ENCODE measurements at places on chromosomes 11 and 22. TPM values are rescaled to one million over a fixed set of nuclear protein-coding genes. Genes with fewer than 3 reads are reported as not detected.

TYR gene
- total RNA-seq, result not detected

API5 gene
- total RNA-seq, result 64.1 TPM

C11orf24 gene
- 48.9 TPM for total RNA-seq

GRCh38 chr11:17600316-17601255 lies 53.5 kb downstream of the OTOG start:
- no peak overlapping the region for H3K27ac ChIP-seq
- H3K4me1 ChIP-seq, result no peaks in the 10 kb centered on the region

- no peak overlapping the region for H3K4me3 ChIP-seq
- DNase-seq, result no peak
- H3K27me3 ChIP-seq, result no peaks in the 10 kb centered on the region
Measured at GRCh38 chr11:45096636-45097035, 49.8 kb upstream of the PRDM11 start.

DNA sequence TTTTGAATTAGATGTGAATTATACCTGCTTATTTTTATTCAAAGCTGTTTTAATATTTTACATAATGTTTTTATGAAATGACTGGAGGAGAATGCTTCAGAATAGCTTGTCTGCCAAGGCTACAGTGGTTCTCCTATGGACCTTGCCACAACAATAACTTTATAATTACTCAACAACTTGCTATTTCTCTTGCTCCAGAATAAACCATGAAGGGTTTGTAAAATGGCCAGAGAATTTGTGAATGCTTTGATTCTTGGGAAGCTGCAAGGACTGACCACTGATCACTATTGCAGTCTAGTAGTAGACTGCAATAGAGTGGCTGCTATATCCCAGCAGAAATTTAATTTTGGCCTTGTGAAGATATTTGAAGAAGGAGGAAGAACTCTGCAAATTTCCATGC lies 199.7 kb downstream of the FAT3 start:
- H3K27me3 ChIP-seq, result no peaks in the 10 kb centered on the region
- no peak for DNase-seq
- no peaks in the 10 kb centered on the region for H3K36me3 ChIP-seq
- no peak overlapping the region for H3K27ac ChIP-seq
- H3K4me1 ChIP-seq, result no peaks in the 10 kb centered on the region
- no peak overlapping the region for H3K4me3 ChIP-seq

DNA sequence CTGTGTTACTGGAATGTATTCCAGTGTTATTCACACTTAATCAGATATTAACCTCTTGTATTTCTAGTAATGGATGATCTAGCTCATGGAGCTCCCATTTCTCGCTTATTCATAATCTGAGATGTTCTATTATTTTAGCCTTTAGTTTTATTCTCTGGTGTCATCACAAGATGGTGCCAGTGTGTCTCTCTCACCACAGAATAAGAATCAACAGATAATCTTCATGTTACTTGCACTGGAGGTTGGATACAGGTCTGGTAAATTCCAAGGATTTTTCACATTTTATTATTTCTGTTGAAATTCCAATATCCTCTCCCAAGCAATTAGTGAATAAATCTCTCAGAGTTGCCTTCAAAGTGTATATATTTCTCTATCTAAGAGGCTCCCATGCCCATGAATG lies 74.6 kb downstream of the CASP12 start:
- no peak for DNase-seq
- H3K36me3 ChIP-seq, result no peaks in the 10 kb centered on the region
- H3K4me3 ChIP-seq, result no peak overlapping the region
- H3K4me1 ChIP-seq, result no peaks in the 10 kb centered on the region
- H3K27me3 ChIP-seq, result no peaks in the 10 kb centered on the region

GRCh38 chr11:61514050-61514917 lies 5.7 kb downstream of the LRRC10B start:
- no peaks in the 10 kb centered on the region for H3K4me1 ChIP-seq
- no peaks in the 10 kb centered on the region for H3K27me3 ChIP-seq
- no peak overlapping the region for H3K27ac ChIP-seq
- no peak for DNase-seq

DNA sequence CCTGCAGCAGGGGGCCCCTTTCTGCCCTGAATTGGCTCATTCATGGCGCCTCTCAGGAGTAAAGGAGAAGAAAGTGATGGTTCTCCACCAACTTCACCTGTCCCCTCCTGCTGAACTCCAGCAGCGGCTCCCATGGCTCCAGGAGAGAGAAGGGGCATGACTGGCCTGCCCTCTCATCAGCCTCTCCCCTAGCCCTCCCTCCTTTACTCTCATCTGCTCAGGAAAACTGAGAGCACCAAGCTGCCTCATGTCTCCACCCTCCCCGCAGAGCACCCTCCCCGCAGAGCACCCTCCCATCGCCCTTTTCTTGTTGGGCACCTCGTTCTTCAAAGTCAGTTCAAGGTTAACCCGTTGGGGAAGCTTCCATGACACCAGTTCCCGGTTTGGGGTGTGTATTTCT lies 82.1 kb upstream of the ATXN10 start:
- no peak overlapping the region for H3K27ac ChIP-seq
- H3K4me3 ChIP-seq, result no peak overlapping the region
- H3K27me3 ChIP-seq, result no peaks in the 10 kb centered on the region
- H3K4me1 ChIP-seq, result no peaks in the 10 kb centered on the region
- no peaks in the 10 kb centered on the region for H3K36me3 ChIP-seq
- no peak for DNase-seq

- no peak overlapping the region for H3K27ac ChIP-seq
- no peaks in the 10 kb centered on the region for H3K36me3 ChIP-seq
- peak; percentile 7 for DNase-seq
- H3K4me1 ChIP-seq, result no peaks in the 10 kb centered on the region
- no peak overlapping the region for H3K4me3 ChIP-seq
Measured at GRCh38 chr11:120568572-120569307, 57.2 kb downstream of the GRIK4 start.

- no peaks in the 10 kb centered on the region for H3K4me1 ChIP-seq
- H3K27ac ChIP-seq, result no peak overlapping the region
- DNase-seq, result no peak
- no peaks in the 10 kb centered on the region for H3K36me3 ChIP-seq
- H3K4me3 ChIP-seq, result no peak overlapping the region
- peaks cover 2% of the 10 kb centered on the region for H3K27me3 ChIP-seq
Measured at GRCh38 chr11:31050061-31050765, 319.3 kb downstream of the DCDC1 start.

DNA sequence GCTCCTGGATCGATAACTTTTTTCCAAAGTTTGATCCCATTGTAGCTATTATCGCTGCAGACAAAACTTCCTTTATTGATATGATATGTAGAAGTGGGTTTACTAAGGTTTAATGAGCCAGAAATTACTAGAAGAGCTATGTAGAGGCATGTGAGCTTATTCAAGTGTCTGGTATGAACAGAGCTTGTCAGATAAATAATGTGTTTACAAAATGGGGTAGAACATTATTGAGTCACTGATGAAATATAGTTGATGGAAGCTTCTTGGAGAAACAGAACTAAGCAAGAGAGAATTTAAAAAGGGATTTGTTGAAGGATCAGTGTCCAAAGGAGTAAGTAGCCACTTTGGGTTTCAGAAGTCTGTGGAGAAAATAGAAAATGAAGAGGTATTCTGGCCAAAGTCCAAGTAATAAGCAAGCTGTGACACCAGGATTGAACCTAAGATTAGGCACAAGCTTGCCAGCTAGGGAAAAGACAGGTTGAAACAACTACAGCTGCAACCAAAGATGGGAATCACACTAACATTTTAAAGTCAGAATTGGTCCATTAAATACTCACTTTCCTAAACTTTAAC lies 104.3 kb downstream of the MAML2 start:
- DNase-seq, result no peak
- peaks cover 15% of the 10 kb centered on the region for H3K4me1 ChIP-seq
- H3K36me3 ChIP-seq, result no peaks in the 10 kb centered on the region
- no peaks in the 10 kb centered on the region for H3K27me3 ChIP-seq

DNA sequence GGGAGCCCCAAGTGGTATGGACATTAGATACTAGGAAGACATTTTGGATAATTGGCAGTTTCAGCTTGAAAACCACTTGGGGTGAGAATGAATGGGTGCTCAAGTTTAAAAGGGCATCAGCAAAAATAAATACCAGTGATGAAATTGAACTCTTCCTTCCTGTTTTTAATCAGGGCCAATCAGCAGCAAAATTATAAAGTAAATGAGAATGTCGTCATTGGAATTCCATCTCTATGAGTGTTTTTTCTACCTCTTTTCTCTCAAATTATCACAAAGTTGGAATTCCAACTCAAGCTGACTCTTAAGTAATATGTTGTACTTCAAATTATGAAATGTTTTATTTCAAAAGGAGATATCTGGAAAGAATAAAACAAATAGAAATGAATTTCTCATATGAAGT lies 730.6 kb downstream of the METTL15 start:
- no peak for DNase-seq
- H3K27me3 ChIP-seq, result no peaks in the 10 kb centered on the region
- no peak overlapping the region for H3K4me3 ChIP-seq

Measured in aorta (tissue), 5 donors.